Activated CD4-positive, alpha-beta T cell treated with anti-CD3 and anti-CD28 coated beads for 36 hours (primary cell): ENCODE measurements at places on chromosomes 13 and 19. TPM values are rescaled to one million over a fixed set of nuclear protein-coding genes. Genes with fewer than 3 reads are reported as not detected.

DNA sequence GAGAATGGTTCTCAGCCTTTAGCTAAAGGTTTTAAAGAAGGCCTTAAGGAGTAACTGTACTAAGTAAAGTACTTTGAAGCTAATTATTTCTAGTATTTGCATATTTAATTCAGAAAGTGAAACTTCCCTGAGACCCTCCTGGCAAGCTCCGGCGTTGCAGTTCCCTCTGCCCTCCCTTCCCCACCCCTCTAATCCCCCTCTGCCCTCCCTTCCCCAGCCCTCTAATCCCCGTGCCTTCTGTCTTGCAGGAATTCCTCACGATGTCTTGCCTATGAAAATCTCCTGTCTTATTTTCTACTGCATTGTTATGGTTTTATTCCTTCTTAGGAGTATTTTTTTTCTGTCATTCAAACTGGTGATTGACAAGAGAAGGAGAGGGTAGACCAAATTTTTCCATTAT, 236.9 kb downstream of the COL4A1 start:
- no peak for DNase-seq

- DNase-seq: no peak
These were observed 645.7 kb downstream of the FGF9 start for GRCh38 chr13:22316494-22317025.

DNA sequence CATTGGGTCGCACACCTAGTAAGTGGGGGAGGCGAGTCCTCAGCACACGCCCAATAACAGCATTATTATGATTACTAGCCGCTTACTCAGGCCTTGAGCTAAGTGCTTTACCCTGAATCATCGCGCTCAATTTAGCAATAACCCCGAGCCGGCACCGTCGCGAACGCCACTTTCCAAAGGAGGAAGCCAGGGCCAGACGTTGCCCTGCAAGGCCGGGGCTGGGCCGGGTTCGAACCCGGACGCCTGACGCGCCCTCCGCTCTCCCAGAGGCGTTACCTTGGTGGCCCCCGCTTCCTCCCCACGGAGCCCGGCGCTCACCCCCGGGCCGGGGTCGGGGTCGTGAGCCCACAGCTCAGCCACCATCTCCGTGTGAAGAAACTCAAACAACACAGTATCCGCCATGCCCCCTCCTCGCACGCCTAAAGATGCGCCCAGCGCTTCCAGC, at the start of gene TRAPPC6A:
TRAPPC6A (minus strand) TSS at position 421 of the 445 bp plus-strand sequence; CDS start at position 402, 19 bp downstream.
- no peak for DNase-seq

- no peak for DNase-seq
These were observed 1.7 kb upstream of the BCAM start for GRCh38 chr19:44807162-44807561.

DNA sequence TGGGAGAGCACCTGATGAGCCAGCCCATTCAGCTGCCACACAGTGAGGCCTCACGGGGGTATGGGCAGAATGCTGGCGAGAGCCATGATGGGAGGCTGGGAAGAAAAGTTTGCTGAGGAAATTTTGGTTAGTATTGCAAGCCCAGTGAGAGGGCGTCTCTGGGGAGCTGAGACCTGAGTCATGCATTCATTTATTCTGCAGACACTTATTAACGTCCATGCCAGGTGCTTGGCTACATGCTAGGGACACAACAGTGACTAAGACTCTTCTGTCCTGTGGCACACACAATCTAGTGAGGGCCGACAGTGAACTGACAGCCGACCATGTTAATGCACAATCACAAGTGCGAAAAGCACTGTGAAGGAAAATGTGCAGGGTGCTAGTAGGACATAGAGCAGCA, 27.2 kb downstream of the WDR62 start:
- DNase-seq: no peak

The RASGRP4 gene
- 5.9 TPM for total RNA-seq

The SMAD9 gene
- total RNA-seq: 0.18 TPM

DNA sequence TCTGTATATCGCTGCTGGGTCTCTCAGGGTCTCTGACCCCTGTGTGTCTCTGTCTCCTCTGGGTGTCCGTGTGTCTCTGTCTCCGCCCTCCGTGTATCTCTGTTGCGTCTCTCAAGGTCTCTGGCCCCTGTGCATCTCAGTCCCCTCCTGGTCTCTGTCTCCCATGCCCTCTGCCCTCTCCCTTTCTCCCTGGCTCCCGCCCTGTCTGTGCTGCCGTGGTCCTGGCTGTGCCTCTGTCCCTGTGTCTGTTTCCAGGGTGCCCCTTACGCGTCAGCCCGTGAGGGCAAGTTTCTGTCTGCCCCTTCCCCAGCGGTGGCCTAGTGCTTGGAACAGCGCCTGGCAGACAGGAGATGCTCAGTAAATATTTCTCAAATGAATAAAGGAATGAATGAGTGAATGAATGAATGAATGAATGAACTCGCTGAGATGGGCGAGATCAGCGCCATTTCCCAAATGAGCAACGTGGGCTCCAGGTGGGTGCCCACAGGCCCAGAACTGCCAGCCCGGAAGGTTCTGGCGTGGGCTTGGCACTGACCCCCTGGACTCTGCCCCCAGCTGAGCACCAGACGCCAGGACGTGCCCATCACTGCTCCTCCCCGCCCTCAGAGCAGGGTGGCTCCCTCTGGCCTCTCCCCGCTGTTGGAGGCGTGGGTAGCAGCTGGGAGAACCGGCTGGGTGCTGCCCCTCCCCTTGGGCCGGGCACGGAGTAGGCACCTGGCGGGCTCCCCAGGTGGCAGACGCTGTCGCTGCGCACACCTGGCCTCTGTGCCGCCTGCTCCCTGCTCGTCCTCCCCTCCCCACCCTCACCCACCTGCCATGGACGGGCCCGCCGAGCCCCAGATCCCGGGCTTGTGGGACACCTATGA, at the start of gene SULT2B1:
SULT2B1 (plus strand) TSS at position 736 of the 866 bp plus-strand sequence; CDS start at position 817, 81 bp downstream.
- no peak for DNase-seq
